ENCODE measurements at places on chromosomes 3 and 15.

GRCh38 chr3:148861277-148861869, 3.7 kb upstream of the CPA3 start:
- DNase-seq = peak; percentile 52

DNA sequence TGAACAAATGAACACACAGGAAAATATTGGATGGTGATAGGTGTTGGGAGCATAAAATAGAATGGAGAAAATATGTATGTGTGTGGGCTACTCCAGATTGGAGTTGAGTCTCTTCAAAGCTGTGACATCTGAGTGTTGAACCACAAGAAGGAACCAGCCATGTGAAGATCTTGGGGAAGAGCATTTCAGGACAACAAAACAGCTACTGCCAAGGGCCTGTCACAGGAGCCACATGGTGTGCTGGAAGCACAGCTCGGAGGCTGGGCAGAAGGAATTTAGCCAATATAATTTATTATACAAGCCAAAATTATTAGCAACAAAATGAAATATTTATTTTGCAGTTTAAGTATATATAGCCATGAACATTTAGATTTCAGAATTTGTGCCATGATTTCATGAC, 108.3 kb upstream of the FGF7 start:
- DNase-seq = no peak

DNA sequence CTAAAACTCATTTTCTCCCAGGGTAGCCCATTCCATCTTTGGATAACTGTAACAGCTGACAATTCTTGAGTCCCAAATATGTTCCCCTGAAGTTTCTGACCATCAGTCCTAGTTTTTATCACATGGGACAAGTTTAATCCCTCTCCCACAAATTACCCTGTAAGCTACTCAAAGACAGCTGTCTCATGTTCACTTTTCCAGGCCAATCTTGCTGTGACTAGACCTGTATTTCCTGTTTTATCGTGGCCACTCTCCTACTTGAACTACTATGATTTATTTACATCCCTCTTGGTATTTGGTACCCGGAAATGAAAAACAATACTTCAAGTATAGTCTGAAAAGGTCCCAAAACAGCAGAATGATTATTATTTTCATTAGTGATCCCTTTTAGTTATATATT, 95.1 kb upstream of the MEX3B start:
- peak; percentile 73 for DNase-seq

- DNase-seq = peak; percentile 86
Measured at GRCh38 chr15:98433346-98433745, 215.0 kb upstream of the IGF1R start.

GRCh38 chr3:129746629-129747028, 140.2 kb upstream of the PLXND1 start:
- DNase-seq = no peak

- DNase-seq = no peak
Measured at GRCh38 chr3:116647996-116648395, 61.6 kb upstream of the TUSC7 start.

DNA sequence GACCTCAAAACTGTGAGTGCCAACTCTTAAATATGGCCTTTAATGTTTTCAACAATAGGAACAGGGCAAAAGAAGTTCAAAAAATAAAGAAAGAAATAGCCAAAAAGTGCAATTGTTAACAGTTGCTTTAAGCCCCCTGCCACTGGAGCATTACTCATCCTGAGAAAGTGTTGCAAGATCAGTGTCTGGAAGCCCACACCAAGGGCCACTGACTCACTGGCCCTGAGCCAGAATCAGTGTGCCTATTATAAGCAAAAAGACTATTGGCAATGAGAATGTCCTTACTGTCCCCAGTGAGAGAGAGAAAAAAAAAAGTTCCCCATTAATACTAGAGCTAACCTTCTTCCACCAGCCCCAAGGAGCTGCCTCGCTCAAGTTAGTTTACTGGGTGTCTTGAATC, 480.1 kb upstream of the ZNF385D start:
- DNase-seq = no peak

GRCh38 chr15:96180087-96180748, 150.3 kb upstream of the NR2F2 start:
- DNase-seq = no peak

DNA sequence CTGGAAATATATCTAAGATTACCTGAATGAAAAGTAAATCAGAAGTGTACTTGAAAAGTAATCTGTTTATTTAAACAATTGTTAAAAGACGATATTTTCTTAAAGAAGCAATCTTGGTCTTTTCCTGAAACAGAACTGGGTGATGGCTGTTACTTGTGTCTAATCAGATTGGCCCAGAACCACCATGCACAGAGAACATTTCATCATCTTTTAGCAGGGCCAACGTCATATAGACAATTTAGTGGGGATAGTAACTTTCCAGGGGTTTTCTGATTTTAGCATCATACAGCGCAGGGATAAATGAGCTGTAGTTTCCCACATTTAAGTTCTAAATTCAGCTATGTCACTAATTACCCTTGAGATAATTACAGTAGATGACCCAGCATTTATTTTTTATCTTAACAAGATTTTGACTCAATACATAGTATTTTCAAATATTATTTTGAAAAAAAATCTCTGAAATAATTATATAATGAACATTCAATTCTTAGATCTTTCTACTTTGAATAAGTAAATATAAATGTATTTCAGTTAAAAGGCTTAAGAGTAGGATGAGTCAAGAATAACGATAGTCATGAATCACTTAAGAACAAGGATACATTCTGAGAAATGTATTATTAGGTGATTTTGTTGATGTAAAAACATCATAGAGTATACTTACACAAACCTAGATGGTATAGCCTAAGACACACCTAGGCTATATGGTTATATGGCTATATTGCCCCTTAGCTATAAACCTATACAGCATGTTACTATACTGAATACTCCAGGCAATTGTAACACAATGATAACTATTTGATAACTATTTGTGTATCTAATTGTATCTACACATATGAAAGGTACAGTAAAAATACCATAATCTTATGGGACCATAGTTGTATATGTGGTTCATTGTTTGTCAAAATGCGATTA, 103.8 kb upstream of the MME start:
- no peak for DNase-seq

DNA sequence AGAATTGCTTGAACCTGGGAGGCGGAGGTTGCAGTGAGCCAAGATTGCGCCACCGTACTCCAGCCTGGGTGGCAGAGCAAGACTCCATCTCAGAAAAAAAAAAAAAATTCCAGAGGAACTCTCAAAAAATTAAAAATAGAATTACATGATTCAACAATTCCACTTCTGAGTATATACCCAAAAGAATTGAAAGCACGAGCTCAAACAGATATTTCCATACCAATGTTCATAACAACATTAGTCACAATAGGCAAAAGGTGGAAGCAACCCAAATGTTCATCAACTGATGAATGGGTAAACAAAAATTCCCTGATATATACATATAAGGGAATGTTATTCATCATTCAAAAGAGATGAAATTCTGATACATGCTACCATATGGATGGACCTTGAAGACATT, 16.9 kb upstream of the MORF4L1 start:
- DNase-seq = peak; percentile 50

Data from LHCN-M2 (cell line).